ENCODE measurements at places on chromosomes 7 and 10.

DNA sequence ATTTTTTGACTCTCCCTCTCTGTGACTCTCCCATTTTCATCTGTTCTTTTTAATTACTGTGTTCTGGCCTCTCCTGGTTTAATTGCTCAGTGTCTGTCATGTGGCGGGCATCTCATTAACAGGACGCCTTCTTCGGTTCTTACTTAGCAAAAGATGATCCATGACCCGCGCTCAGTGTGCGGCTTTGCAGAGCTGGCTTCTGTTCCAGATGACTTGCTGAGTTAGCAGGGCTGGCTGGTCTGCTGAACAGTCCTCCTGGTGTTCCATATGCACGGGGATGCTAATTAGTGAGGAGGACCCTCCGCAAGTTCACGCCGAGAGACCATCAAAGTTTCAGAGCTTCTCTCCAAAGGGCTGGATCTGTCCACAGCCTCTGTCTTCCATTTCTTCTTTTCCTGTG is 258.6 kb upstream of the MKI67 start:
- no peak for DNase-seq

DNA sequence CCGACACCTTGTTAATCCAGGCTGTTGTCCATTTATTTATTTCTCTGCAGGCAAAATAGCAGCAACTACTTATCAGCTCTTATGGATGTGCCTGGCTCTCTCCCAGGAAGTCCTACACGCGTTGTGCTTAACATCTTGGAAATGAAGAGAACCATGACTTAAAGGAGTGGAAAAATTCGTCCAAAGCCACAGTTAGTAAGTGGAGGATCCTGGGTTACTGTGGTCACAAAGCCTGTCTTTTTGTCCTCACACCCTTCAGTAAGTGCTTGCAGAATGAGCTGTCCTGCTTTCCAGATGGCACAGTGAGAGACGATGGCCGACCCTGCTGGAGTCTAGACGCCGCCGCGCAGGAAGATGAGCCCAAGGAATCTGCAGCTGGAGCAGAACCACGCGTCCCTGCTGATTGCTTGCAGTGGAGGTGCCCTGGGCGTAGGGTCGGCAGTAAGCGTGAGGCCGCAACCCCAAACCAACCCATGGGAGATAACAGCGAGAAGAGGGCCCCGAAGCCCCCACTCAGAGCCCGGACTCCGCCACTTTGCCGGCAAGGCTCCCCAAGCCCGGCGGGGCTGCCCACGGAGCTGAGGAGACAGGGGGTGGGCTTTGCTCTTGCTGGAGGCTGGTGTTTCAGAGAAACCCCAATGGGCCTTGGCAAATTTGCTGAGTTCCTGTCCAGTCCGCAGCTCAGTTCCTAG is 178.6 kb downstream of the CXCL12 start:
- DNase-seq = no peak

- no peak for DNase-seq
Measured at GRCh38 chr10:44935201-44935965, 24.2 kb upstream of the RASSF4 start.

DNA sequence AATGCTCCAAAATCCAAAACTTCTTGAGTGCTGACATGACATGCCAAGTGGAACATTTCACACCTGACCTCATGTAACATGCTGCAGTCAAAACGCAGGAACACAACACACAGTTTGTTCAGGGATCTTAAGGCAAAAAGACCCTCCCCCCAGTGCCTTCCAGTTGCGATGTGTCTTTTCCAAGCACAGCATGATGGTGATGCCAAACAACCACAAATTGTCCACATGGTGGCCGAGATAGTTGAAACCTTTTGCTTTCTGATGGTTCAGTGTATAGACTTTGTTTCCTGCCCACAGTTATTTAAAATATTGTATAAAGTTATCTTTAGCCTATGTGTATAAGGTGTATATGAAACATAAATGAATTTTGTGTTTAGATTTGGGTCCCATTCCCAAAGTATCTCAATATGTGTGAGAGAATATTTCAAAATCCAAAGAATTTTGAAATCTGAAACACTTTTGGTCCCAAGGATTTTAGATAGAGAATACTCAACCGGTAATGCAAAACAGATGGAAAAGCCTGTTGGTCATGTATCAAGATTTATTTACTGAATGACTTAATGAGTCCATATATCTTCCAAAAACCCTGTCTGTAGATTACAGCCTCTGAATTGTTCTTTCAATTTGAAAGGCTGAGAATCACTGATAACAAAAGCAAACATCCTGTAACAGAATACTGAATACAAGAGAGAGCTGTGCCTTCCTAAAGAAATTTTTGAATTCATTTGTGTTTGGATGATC is 93.4 kb upstream of the OIT3 start:
- DNase-seq = peak; percentile 22
